ENCODE measurements at places on chromosomes 12 and 14. TPM values are rescaled to one million over a fixed set of nuclear protein-coding genes. Genes with fewer than 3 reads are reported as not detected.

Gene LRP1-AS
- total RNA-seq = not detected

Gene ADAMTS20
- not detected for total RNA-seq

Gene CLEC4A
- 1.0 TPM for total RNA-seq

Gene GALNT8
- total RNA-seq = 0.44 TPM

Gene CCDC77
- 5.3 TPM for total RNA-seq

Gene TAS2R7
- not detected for total RNA-seq

Gene PLBD1
- total RNA-seq = 1.3 TPM

Gene VPS33A
- total RNA-seq = 14.2 TPM

Gene CD4
- total RNA-seq = 136 TPM

DNA sequence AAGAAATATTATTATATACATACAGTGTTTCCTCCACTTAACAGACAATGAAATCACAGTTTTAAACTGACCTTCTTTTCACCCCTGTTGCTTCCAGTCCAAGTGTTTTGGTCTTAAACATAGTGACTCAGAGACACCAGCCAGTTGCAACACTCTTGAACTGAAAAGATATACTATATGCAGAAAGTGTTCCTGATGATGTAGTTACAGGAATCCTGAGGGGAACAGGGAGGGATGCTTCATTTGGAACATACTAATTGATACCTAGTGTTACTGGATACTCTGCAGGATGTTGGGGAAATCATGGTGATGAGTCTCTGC, 420.8 kb downstream of the CCDC91 start:
- no peak overlapping the region for H3K4me3 ChIP-seq
- no peaks in the 10 kb centered on the region for H3K36me3 ChIP-seq
- no peak for DNase-seq
- H3K27ac ChIP-seq = no peak overlapping the region

DNA sequence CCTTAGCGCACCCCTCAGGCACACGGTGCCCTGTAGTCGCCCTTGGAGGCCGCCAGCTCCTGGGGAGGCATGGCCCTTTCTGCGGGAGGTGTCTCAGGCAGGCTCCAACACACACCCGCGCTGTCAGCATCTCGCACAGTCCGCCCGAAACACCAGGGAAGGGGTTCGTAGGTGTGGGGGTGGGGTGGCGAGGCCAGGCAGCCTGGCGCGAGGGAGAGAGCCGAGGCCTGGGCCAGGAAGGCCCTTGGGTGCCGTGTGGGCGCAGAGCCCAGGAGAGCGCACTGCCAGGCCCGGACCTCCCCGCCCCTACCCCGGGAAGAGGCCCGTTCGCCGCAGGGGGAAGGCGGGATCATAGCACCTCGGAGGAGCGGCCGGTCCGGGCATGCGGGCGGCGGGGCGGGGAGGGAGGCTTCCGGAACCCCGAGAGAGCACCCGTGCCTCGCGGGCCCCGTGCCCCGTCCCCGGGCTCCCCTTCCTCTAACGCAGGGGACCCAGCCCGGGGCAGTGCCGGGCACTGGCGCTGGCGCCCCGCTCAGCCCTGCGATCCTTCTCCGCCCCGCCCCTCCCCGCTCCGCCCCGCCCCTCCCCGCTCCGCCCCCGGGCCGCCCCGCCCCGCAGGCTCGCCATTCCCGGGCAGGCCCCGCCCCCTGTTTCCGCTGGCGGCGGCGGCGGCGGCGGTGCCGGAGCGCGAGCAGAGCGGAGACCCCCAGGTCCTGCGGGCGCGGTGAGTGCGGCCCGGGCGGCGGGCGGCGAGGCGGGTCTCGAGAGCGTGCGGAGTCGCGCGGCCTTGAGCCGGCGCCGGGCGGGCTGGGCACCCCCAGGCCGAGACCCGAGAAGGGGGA, at the start of gene TSPAN9:
TSPAN9 (plus strand) TSS at position 650 of the 842 bp plus-strand sequence. CDS start 123,815 bp downstream, outside the sequence.
- H3K36me3 ChIP-seq = no peaks in the 10 kb centered on the region
- H3K27me3 ChIP-seq = peaks cover 3% of the 10 kb centered on the region
- peak; percentile 63 for DNase-seq
- H3K4me1 ChIP-seq = peaks cover 25% of the 10 kb centered on the region
- H3K27ac ChIP-seq = no peak within 1 kb of the TSS
- H3K4me3 ChIP-seq = peak within 1 kb of the TSS; percentile 59

DNA sequence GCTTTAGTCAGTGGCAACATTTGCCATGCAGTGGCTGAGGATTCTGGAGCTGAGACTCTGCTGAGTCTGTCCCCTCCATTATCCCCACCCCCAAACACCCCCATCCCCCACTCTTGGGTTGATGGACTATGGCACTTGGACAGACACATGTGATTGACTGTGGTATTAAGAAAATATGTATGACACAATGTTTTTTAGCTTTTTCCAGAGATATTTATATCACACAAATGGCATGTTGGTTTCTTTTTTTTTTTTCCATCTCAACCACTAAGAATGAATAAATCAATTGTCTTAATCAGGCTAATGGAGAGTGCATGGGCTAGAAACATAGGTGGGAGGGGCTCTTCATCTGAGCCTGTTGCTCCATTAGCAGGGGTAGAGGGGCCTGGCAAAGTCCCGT, 30.7 kb upstream of the MAP1LC3B2 start:
- H3K4me3 ChIP-seq = no peak overlapping the region
- no peaks in the 10 kb centered on the region for H3K36me3 ChIP-seq
- no peaks in the 10 kb centered on the region for H3K27me3 ChIP-seq
- no peak overlapping the region for H3K27ac ChIP-seq
- DNase-seq = no peak

DNA sequence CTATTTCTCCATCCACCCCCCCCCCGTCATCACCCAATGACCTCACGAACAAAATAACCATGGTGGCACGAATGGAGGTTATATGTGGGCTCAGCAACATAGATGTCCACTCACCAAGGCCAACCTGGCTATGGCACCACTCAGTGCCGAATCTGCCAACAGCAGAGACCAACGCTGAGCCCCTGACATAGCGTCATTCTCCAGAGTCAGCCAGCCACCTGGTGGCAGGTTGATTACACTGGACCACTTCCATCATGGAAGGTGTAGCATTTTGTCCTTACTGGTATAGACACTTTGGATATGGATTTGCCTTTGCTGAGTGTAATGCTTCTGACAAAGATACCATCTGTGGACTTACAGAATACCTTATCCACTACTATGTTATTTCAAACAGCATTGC, 24.2 kb upstream of the DYRK2 start:
- no peak overlapping the region for H3K4me3 ChIP-seq
- no peak overlapping the region for H3K27ac ChIP-seq
- H3K27me3 ChIP-seq = no peaks in the 10 kb centered on the region
- no peak for DNase-seq
- H3K4me1 ChIP-seq = peaks cover 8% of the 10 kb centered on the region
- no peaks in the 10 kb centered on the region for H3K36me3 ChIP-seq

DNA sequence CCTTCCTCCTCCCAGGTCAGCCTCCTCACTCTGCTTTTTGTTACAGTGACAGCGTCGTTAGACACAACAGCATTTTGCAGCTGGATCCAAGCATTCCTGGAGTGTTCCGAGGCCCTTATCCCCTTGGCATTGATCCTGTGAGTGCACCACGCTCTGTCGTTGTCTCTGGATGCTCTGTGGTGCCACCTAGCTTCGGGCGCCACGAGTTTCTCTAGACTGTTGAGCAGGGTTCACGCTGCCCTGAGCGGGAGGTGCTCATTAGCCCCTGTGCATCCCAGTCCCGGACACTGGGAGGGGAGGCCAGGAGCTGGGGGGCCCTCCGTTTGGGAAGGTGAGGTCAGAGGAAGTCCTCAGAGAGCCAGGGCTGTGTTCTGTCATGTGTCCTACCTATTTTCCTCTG, 17.3 kb upstream of the DNAH10 start:
- no peak for DNase-seq
- H3K27me3 ChIP-seq = no peaks in the 10 kb centered on the region
- no peak overlapping the region for H3K27ac ChIP-seq
- peaks cover 74% of the 10 kb centered on the region for H3K36me3 ChIP-seq
- no peak overlapping the region for H3K4me3 ChIP-seq

DNA sequence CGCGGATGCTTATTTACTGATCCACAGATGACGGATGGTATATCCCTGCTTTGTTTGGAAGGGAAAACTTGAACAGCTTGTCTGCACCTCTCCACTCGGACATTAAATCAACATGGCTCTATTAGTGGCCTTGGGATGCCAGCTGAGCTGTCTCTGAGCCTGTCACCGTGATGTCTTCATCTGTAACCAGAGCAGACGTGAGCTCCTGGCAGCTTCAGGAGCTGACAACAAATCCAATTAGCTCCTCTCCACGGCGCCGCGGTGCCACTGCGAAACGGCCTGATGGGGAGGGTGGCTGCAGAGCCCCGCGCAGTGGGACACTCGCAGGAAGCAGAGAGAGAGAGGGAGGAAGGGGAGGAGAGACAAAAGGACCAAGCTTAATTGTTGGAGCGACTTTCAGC, 112.3 kb downstream of the PAPOLA start:
- H3K27me3 ChIP-seq = peaks cover 7% of the 10 kb centered on the region
- DNase-seq = no peak
- no peaks in the 10 kb centered on the region for H3K4me1 ChIP-seq
- H3K4me3 ChIP-seq = no peak overlapping the region
- no peaks in the 10 kb centered on the region for H3K36me3 ChIP-seq
- H3K27ac ChIP-seq = no peak overlapping the region

DNA sequence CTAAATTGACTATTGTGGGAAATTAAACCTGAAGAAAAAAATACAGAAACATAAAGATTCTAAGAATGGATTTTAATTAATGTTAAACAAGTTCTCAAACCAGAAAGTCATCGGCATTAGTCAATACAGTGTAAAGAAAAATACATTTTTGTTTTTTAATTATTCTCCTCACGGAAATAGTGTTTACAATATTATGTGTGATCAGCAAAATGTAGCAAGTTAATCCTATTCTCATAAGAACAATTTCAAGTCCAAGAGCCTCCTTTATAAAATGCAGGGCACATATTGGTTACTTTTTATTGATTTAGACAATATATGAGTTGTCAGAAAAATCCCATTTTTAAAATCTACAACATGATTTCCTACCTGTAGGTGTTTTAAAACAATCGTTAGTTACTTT, 158.0 kb upstream of the MGAT4C start:
- no peak overlapping the region for H3K27ac ChIP-seq
- no peaks in the 10 kb centered on the region for H3K4me1 ChIP-seq
- H3K36me3 ChIP-seq = no peaks in the 10 kb centered on the region

DNA sequence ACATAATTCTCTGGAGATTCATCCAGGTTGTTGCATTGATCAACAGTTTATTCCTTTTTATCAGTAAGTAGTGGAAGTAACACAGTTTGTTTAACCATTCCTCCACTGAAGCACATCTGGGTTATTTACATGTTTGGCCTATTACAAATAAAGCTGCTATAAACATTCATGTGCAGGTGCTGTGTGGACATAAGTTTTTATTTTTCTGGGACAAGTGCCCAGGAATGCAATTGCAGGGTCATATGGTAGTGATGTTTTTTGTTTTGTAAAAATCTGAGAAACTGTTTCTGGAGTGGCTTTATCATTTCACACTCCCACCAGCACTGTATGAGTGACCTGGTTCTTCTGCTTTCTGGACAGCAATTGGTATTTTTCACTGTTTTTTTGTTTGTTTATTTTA, 505.4 kb downstream of the CCER1 start:
- H3K4me3 ChIP-seq = no peak overlapping the region
- DNase-seq = no peak
- H3K27ac ChIP-seq = no peak overlapping the region

- H3K4me3 ChIP-seq = no peak overlapping the region
- no peaks in the 10 kb centered on the region for H3K27me3 ChIP-seq
- H3K4me1 ChIP-seq = no peaks in the 10 kb centered on the region
- peaks cover 10% of the 10 kb centered on the region for H3K36me3 ChIP-seq
These were observed 71.4 kb downstream of the TMEM260 start for GRCh38 chr14:56650979-56651378.

GRCh38 chr12:56487448-56488040, 417 bp downstream of the GLS2 start:
- peak; percentile 15 for DNase-seq
- H3K27ac ChIP-seq = no peak overlapping the region
- peaks cover 21% of the 10 kb centered on the region for H3K4me1 ChIP-seq
- no peaks in the 10 kb centered on the region for H3K27me3 ChIP-seq
- H3K36me3 ChIP-seq = no peaks in the 10 kb centered on the region

DNA sequence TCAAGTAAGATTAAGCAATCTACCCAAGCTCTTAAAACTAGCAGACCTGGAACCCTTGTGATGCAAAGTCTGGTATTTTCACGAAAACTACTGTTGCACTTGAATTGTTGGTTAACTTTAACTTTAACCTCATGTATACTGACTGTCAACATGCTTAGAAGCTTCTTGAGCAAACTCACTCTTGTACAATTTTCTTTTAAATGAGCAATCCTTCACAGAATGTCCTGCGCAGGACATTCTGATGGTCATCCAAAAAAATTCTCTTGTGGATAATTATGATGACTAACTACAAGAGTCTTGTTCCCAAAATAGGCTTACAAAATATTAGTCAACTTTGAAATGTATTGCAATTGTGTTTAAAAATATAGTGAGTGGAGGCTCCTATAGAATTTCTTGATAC, 54.0 kb upstream of the PDE3A start:
- H3K27ac ChIP-seq = no peak overlapping the region
- H3K36me3 ChIP-seq = no peaks in the 10 kb centered on the region
- DNase-seq = no peak
- no peak overlapping the region for H3K4me3 ChIP-seq
- H3K4me1 ChIP-seq = no peaks in the 10 kb centered on the region
- H3K27me3 ChIP-seq = no peaks in the 10 kb centered on the region

- no peaks in the 10 kb centered on the region for H3K36me3 ChIP-seq
- H3K27me3 ChIP-seq = no peaks in the 10 kb centered on the region
- no peak overlapping the region for H3K4me3 ChIP-seq
- no peak for DNase-seq
- peaks cover 27% of the 10 kb centered on the region for H3K4me1 ChIP-seq
These were observed 62.3 kb upstream of the EGLN3 start for GRCh38 chr14:34012978-34013720.

DNA sequence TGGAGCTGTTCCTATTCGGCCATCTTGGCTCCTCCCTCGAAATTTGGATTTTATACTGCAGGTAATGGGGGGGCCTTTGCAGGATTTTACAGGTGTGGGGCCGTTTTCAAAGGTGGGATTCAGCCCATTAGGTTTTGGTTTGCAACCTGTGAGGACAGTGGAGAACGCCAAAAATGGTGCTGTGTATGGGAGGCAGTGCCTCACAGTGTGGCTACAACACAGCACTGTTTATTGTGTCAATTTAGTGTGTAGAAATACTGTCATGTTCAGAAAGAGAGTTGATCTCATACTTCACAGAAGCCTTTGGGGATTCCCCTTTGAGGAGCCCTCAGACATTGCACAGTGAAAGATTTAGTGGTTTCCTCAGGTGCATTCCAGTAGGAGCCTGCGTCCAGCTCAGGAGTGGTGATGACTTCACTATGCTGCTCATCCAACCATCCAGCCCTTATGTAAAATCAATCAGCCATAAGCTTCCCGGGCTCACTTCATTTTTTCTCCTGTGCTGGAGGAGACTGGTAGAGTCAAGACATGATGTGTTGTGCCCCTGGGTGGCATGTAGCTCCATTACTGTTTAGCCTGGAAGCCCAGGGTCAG, 92.7 kb upstream of the PRMT8 start:
- H3K4me1 ChIP-seq = no peaks in the 10 kb centered on the region
- H3K27me3 ChIP-seq = peaks cover 13% of the 10 kb centered on the region
- no peak for DNase-seq
- no peak overlapping the region for H3K27ac ChIP-seq
- H3K4me3 ChIP-seq = no peak overlapping the region
